NCI-H1048 (cell line): ENCODE measurements at places on chromosomes 3 and 15.

- DNase-seq = no peak
These were observed 38.2 kb downstream of the DPPA2 start for GRCh38 chr3:109278141-109278540.

DNA sequence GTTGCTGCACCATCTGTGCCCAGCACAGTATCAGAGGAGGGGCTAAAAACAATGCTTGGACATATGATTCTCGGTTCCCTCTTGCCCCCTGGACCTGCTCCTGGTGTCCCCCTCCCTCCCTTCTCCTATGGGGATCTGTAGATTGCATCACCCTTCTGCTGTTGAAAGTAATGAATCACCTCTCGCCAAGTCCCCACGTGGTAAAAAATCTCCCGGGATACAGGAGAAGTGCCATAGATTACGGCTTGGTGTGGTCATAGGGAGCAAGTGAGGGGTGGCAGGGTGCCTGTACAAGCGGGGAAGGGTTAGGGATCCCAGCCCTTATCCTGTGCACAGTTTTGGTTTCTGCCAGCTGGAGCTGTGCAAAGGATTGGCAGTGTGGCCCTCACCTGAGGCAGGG, 37.7 kb downstream of the AMOTL2 start:
- no peak for DNase-seq

- DNase-seq = no peak
These were observed 150.7 kb downstream of the OPA1 start for GRCh38 chr3:193743702-193744047.

GRCh38 chr15:66107070-66107469, 146.5 kb downstream of the MEGF11 start:
- DNase-seq = no peak
